ENCODE measurements at places on chromosomes 6 and 20.
A peak's percentile ranks its signal among the peaks of the same experiment; 100 is the strongest.

DNA sequence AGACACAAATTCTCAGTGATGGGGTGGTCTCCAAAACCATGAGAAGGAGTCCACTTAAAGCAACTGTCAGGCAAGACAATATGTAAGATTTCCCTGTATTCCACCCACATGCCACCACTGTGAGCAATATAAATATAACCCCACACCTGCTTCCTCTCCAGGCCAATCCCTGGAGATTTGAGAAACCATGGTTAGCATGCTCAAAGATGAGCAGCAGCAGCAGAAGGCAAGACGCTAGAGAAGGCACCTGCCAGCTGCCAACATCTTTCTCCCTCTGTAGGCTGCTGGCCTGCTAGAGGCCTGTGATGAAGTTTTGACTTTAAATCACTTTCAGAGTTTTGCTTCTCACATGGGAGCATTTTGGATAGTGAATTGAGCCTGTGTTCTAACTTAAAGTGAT, 7.9 kb upstream of the SOD2 start:
- DNase-seq: no peak

GRCh38 chr6:13614126-13614925, 809 bp upstream of the NOL7 start:
- DNase-seq: peak; percentile 30

DNA sequence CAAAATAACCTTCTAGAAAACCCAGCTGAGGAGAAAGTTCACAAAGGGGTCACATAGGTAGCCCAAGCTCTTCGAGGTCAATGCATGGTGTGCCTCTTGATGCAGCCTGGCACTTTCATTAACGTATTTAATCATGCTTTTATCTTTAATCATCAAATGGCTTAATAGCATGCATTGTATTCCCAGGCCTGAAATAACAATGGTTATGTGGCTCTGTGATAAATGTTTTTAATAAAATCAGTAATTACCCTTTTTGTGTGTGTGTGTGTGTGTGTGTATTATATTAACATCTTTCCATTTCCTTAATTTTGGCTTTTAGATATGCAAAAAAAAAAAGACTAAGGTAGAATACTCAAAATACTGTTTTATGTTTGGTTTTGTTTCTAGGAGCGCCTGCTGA, 681.8 kb downstream of the PTPRT start:
- DNase-seq: no peak

GRCh38 chr6:131597446-131597845, 24.4 kb downstream of the ARG1 start:
- no peak for DNase-seq

DNA sequence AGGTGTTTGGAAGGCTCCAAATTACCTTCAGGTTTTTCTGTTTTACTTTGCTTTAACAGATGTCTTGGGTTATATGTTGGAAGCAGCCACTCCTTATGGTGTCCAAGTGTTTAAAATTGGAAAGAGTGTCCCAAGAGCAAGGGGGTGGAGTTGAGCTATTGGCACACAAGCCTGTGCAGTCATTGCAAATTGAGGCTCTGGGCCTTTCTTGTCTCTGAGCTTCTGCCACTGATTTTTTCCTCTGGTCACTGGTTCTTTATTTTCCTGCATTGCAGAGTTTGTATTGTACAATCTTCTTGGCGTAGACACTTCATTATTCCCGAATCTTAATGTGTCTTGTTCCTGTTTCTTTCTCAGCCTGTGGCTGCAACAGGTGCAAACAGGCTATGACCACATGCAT, 598.8 kb downstream of the RNF144B start:
- DNase-seq: no peak

DNA sequence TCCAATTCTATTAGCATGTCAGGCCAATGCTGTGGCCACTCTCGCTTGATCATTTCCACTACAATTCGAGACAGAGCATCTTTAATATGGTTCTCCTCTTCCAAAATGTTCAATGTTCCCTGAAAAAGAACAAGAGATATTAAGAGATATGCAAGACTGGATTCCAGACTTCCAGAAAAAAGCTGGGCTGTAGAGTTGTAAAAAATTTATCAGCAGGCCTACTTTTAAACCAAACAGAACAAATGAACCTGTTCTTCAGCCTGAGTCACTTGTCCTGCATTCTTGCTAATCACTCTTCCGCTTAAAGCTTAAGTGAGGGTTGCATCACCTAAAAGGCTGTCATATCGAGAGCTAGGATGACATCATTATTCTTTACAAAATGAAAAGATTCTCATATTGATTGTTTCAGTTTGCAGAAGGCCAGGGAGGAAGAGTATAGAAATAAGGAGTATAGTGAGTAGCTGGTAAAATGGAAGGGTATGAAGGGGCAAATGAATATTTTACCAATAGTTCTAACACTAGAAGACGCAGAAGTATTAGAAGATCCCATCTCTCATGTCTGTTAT, 4.9 kb downstream of the XPO5 start:
- peak; percentile 56 for DNase-seq

DNA sequence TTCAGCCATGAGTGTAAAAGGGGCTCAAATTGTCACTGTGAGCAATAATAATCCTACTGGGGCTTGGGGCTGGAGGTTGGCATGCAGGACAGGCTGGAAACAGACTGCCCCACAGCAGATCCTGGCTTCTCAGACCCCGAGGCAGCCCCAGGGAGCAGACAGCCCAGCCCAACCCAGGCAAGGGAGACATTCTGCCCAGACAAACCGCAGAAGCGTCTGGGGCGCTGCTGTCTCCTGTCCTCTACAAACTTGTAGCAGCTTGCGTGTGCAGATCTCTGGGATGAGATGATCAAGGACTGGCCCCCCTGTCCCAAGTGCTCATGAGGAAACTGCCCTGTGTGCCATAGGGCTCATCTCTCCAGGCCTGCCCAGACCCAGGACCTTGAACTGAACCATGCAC, 84.6 kb downstream of the MAFB start:
- DNase-seq: no peak

GRCh38 chr6:157292202-157292601, 31.1 kb downstream of the TMEM242 start:
- DNase-seq: no peak

GRCh38 chr20:8786383-8786782, 282.5 kb upstream of the PLCB4 start:
- DNase-seq: no peak

- DNase-seq: no peak
Observed at GRCh38 chr20:36579996-36580545, 6.7 kb downstream of the TGIF2 start.

DNA sequence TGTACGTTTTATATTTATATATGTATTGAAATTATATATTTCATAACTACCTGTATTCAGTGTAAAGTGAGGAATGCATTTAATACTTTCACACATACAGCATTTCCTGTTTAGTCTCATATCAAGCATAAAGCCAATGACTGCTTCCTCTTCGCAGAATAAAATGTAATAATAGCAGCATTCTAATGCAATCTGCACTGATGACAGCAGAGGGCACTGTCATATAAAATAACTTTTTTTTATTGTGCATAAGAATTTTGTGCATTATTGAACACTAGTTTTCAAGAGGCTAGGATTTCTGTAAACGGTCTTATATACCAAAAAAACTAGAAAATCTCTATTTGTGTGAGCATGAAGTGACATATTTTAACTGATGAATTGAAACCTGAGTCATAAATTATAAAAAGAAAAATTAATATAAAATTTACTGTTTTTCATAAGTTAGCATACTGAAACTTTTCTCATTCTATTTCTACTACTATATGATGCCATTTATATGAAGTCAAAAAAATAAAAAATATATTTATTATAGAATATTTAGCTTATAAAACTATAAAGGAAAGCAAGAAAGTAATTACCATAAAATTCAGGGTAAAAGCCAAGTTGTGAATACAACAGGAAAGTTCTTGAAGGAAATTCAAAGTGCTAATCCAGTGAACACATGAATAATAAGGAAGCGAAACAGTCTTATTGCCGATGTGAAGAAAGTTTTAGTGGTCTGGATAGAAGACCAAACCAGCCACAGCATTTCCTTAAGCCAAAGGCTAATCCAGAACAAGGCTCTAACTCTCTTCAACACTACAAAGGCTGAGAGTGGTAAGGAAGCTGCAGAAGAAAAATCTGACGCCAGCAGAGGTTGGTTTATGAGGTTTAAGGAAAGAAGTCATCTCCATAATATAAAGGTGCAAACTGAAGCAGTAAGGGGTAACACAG, 36.3 kb downstream of the RNF146 start:
- DNase-seq: peak; percentile 80

- peak; percentile 33 for DNase-seq
Observed at GRCh38 chr6:29628419-29629281, 4.3 kb downstream of the GABBR1 start.

DNA sequence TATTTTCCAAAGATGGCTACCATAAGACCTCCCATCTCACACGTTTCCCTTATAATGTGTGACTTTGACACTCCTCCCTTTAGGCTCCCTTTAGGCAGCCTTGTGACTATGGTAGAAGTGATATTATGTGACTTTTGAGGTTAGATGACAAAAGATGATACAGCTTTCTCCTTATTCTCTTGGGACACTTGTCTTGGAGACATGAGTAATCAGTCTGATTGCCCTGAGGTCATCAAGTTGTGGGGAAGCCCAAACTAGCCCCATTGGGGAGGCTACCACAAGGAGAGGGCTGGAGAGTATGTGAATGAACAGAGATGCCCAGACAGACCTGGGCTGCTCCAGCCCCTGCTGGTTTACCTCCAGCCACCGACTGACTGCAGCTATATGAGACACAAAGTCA, 10.6 kb upstream of the DLK2 start:
- DNase-seq: peak; percentile 77

DNA sequence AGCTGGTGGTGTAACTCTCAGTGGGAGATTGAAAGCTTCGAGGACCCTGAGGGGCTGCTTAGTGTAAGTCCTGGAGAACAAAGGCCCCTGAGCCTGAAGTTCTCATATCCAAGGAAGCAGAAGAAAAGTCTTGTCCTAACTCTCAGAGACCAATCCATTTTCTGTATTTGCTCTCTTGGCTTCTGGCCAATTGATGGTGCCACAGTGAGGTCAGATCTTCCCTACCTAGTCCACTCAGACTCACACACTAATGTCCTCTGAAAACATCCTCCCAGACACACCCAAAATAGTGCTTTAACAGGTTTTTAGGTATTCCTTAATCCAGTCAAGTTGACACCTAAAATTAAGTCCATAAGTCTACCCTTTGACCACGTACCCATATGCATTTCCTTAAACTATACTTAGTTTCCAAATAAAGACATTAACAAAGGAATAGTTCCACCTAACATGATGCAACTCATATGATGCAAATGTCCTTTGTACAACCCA, 29.4 kb downstream of the ZNF292 start:
- no peak for DNase-seq

DNA sequence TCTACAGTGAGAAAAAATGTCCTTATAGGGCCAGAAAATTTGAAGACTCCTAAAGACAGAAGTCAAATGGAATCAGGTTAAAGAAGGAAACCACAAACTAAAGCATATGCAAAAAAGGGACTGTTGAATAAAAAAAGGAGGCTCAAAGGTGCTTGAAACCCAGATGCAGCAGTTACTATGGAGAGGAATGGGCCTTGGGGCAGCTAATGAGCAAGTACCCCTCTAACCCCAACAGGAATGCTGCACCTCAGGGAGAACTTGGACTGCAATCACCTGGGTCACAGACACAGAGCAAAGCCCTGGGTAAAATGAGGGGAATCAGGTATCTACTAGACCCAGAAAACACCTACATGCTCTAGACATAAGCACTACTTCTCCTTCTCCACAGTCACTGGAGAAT, 313.9 kb downstream of the UBE3D start:
- no peak for DNase-seq
